Metanephros (tissue), 2 donors: ENCODE measurements at places on chromosomes 3 and 15. TPM values are rescaled to one million over a fixed set of nuclear protein-coding genes. Genes with fewer than 3 reads are reported as not detected.

CCR1 gene
- 4.3 TPM for total RNA-seq

PRRT3 gene
- 3.3 TPM for total RNA-seq

BUB1B gene
- total RNA-seq, result 16.1 TPM

GATA2 gene
- total RNA-seq, result 45.6 TPM

CFAP20DC gene
- 3.3 TPM for total RNA-seq

ADGRG7 gene
- total RNA-seq, result not detected

TEX55 gene
- total RNA-seq, result not detected
